ENCODE measurements at places on chromosomes 5 and 9.

- DNase-seq = no peak
Observed at GRCh38 chr9:87096506-87096905, 149.2 kb upstream of the GAS1 start.

DNA sequence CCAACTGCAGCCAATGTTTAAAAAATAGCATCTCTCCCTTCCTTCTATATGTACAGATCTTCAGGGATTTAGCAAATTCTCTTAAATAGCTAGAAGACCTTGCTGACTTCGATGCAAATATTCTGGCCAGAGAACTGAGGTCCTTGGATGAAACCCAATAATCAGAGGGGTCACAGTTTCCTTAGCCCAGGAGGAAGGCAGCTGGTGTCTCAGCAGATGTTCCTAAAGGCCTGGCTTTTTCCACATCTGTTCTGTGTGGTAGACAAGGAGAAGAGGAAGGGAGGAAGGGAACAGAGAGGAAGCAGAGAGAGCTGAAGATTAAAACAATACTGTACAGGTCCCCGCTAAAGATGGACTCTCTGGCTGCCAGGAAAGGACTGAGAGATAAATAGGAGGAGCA is 33.1 kb downstream of the BOD1 start:
- DNase-seq = no peak

GRCh38 chr5:172499287-172499686 is 45.0 kb upstream of the SH3PXD2B start:
- DNase-seq = no peak

GRCh38 chr9:109880276-109881169 is 100.5 kb downstream of the PALM2AKAP2 start:
- no peak for DNase-seq

GRCh38 chr9:128916745-128917144 is 4.0 kb upstream of the PHYHD1 start:
- no peak for DNase-seq

GRCh38 chr9:69580582-69581214 is 91.5 kb downstream of the APBA1 start:
- no peak for DNase-seq

- DNase-seq = no peak
Observed at GRCh38 chr5:136994154-136994553, 505.0 kb downstream of the SPOCK1 start.

DNA sequence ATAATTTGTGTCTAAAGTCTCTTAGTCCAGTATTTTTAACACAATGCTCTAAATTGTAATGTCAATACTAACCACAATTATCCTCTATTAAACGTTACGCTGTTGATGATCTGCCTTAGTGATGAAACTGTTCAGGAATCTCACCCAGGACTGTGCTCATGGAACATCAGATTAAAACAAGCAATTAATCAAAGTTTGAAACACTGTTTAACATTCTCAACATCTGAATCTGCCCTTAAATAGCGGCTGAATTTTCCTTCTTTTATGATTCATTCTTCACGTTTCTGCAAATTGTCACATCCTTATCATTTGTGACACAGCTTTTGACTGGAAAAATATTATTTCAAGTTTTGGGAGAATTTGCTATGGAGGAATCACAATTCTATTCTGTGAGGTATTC is 113.8 kb downstream of the MARCHF11 start:
- no peak for DNase-seq

- no peak for DNase-seq
Observed at GRCh38 chr5:153938191-153938842, 100.4 kb downstream of the FAM114A2 start.

DNA sequence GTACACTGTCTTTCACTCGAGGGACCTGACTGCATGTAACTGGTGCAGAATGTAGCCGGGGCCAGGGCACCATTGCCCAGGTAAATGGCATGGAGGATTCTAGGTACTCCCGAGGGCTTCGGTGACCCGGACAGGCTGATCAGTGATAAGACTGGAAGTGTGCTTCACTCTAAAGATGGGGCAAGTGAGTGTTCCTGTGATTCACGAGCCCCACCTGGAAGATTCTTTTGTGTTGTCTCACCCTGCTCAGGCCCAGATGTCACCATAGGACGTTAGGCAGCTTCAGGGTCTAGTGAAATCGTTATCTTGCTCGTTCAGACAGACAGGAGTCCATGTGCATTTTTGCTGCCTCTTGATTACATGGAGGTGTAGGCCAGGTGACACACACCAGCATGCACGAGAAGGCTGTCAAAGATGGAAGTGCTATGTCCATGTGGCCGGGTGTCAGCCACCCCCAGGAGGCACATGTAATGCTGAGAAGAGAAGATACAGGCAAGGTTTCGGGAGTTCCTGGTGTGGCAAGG is 73.9 kb downstream of the WNK2 start:
- DNase-seq = no peak

GRCh38 chr9:1490341-1491232 is 440.4 kb downstream of the DMRT2 start:
- DNase-seq = no peak

- DNase-seq = no peak
Observed at GRCh38 chr9:87734106-87734505, 8.2 kb downstream of the CTSL start.

DNA sequence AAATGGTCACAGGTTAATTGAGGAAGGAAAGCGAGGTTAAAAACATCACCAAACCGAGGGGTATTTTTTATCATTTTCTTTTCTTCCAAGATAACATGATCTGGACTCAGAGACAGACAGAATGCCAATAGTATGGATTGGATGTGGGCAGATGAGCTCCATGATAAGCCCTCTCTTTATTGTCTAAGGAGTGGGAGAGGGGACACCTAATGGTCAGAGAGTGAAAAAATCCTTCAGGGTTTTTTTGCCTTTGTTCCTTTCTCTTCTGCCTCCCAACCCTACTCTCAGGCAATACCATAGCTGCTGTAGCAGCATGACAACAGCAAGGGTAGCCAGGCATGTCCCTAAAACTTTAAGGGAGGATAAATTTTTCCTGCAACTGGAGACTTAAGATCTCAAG is 94.7 kb downstream of the DIRAS2 start:
- DNase-seq = no peak

DNA sequence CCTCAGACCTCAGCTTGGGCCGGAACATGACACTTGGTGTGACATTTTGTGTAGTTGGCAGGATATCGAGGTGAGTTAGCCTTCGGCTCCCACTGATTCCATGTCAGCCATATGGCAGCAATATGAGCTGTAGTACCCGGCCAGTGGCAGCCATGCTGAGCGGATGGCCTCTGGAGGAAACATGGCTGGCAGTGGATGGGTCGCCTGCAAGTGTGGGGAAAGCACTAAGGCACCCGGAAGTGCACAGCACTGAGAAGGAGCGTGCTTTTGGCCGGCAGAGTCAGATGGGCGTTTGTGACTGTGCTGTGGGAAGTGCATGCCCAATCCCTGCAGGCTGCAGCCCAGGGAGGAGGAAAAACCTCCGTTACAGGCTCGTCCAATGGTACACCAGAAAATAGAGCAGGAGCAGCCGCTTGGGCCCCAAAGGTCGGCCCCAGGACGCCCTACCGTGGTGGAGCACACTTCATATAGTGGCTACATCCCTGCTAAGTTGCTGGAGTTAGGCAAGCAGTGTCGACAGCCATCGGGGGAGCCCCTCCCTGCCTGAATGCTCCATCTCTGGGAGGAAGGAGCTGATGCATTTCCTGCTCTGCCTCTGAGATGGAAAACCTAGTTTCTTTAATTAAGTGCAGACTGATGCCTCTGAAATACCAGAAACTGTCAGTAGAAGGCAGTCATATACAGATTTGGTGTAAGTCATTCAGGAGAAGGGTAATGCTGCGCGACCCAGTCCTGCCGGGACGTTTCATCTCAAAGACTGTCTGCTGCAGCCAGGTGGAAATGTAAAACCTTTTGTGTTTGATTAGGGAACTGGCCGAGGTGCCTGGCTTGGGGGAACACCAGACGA is 2185.8 kb upstream of the ACO1 start:
- DNase-seq = no peak

GRCh38 chr5:115439042-115439441 is 105.5 kb downstream of the FEM1C start:
- DNase-seq = no peak

GRCh38 chr5:16574789-16575721 is 41.7 kb downstream of the RETREG1 start:
- DNase-seq = no peak

- no peak for DNase-seq
Observed at GRCh38 chr5:72488756-72489155, 18.5 kb downstream of the ZNF366 start.

- DNase-seq = no peak
Observed at GRCh38 chr5:111461255-111461671, 51.1 kb downstream of the STARD4 start.

GRCh38 chr9:126677188-126678084 is 63.7 kb downstream of the LMX1B start:
- DNase-seq = no peak

DNA sequence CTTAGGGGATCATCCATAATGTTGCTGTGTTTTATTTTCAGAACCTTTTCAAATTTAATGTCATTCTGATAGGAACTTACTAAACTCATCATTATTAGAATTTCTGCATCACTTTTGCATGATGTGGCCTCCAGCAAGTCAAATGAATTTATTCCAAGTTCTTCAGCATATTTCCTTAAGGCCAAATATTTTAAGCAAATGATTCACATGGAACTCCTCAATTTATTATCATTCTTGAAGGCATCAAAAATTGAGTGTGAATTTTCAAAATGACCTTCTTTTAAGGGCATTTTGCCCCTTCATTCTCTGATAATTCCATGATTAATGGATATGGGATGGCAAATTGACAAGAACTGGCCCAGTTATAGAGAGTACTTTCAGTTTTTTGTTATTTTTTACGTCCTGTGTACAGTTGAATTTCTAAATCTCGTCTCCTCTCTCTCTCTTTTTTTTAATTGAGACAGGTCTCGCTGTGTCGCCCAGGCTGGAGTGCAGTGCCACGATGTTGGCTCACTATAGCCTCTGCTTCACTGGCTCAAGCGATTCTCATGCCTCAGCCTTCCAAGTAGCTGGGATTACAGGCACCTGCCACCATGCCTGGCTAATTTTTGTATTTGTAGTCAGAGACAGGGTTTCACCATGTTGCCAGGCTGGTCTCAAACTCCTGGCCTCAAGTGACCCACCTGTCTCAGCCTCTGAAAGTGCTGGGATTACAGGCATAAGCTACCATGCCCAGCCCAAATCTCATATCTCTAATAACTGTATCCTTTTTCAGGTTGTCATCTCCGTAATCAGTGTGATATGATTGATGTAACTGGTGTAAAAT is 29.1 kb downstream of the GPR21 start:
- no peak for DNase-seq

GRCh38 chr5:89229331-89230070 is 346.5 kb upstream of the MEF2C start:
- no peak for DNase-seq

- DNase-seq = no peak
Observed at GRCh38 chr9:115837618-115838017, 316.0 kb upstream of the PAPPA start.

- peak; percentile 77 for DNase-seq
Observed at GRCh38 chr5:141135030-141135717, at the start of gene PCDHB5. Gene PCDHB5, plus strand, starts transcription at chr5:141135206. Its CDS starts 229 bp downstream, at chr5:141135435.

DNA sequence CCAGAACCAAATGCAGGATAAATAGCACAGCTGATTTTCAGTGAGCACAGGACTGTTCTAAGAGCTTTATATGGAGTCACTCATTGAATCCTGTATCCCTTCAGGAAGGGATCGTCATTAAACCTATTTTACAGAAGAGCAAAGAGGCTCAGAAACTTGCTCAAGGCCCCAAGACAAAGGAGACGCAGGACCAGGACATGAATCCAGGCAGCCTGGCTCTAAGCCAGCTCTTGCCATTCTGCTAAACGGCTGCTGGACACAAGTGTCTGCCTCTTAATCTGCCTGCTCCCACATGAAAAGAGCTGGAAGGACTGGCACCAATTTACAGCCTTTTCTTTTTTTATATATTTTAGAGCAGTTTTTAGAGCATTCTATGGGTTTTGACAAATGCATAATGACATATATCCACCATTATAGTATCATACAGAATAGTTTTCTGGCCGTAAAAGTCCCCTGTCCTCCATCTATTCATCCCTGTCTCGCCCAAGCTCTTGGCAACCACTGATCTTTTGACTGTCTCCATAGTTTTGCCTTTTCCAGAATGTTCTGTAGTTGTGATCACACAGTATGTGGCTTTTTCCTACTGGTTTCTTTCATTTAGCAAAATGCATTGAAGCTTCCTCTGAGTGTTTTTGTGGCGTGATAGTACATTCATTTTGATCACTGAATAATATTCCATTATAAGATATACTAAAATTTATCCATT is 37.5 kb downstream of the RETREG1 start:
- DNase-seq = no peak

- DNase-seq = no peak
Observed at GRCh38 chr5:111775224-111775623, 18.2 kb upstream of the NREP start.

DNA sequence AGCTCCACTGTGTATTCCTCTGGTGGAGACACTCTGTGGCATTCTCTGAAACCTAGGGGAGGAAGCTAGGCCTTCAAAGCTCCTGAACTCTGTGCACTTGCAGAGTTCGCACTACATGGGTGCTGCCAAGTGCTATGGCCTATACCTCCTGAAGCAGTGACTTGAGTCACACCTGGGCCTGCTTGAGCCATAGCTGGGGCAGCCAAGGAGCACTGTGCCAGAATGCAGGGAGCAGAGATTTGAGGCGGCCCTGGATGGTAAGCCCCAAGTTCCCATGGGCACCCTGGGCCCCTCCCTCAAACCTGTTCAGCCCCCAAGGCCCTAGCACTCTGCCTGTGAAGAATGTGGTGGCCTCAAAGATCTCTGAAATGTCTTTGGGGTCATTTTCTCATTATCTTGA is 212.9 kb downstream of the SPATA31A6 start:
- no peak for DNase-seq

DNA sequence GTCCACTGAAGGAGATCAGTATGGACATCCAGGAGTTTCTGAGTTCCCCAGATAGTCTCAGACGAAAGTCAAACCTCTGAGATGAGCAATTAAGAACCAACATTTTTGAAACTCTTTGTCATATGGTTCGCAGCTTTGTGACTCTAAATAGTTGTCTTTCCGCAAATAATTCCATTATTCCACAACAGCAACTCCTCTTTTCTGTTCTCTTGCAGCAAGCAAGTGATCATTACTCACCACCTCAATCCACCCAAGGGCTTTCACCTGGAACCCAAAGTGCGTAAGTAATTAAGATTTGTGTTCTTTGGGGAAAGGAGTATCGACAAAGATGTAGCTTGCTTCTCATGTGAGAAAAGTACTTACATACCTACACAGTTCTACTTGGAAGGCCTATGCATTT is 15.6 kb downstream of the MTX3 start:
- no peak for DNase-seq
